OCI-LY7 (cell line): ENCODE measurements at places on chromosomes 7 and 10. TPM values are rescaled to one million over a fixed set of nuclear protein-coding genes. Genes with fewer than 3 reads are reported as not detected.

GRCh38 chr7:134847851-134848588, 68.6 kb downstream of the CALD1 start:
- no peak for DNase-seq

- DNase-seq, result no peak
These were observed at the start of gene EGFR for GRCh38 chr7:55018361-55019190. TSS of gene EGFR (plus strand) at chr7:55019017. CDS start at chr7:55019278, 261 bp downstream.

GRCh38 chr7:128687131-128687530, 15.0 kb downstream of the GARIN1A start:
- no peak for DNase-seq

- DNase-seq, result peak; percentile 29
These were observed 12.6 kb upstream of the SH2B2 start for GRCh38 chr7:102273749-102274712.

- no peak for DNase-seq
These were observed 66.4 kb downstream of the ST8SIA6 start for GRCh38 chr10:17387861-17388503.

DNA sequence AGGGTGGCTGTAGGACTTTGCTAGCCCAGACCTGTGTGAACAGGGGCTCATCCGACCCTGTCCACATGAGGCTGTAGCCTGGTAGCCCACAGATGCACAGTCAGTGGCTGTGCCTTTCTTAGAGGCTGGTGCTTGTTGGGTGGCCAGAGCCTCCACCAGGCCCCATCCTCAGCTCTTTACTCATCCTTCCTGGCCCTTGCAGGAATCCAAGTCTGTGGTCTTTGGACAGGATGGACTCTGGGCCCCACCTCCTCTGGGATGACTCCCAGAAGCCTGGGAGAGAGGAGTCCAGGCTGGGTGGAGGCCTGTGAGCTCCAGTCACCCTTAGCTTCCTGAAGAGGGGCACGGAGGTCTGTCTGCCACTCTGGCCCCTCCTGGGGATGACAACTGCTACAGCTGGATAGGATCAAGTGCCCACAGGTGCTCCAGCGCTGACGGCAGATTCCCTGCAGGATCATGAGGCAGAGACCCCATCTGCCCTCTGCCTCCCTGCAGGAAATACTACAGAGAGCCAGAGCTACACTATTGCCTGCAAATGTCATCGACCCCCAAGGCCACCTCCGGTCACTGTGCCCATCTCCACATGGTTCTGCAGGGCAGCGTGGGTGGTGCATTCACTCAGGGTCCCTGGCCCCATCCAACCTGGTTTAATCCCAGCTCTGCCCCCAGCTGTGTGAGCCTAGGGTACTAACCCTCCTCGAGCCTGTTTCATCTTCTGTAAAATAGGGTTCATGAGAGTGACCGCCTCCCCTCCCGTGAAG, 114.5 kb downstream of the PTPN20 start:
- no peak for DNase-seq

DNA sequence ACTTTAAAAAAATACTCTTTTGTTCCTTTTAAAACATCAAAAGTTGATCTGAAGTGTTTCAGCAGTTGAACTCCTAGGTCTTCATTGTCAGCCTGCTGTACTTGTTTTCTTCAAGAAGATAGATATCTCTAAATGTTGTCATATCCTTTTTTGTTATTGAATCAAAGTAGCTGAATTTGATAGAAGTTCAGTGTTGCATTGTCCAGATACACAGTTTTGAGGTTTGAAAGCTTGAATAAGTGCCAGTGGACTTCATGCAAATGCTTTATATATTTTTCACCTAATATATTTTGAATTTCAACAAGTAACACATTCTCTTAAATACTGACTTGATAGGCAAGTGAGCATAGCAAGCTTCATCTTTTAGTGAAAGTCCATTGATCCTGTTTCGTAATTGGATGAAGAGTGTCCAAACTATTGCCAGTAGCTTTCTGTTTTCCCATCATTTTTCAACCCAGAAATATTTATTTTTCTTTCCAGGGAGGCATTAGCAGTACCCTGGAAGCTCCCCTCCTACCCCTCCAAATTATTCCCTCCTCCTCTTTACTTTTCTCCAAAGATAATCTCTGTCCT, 114.4 kb downstream of the TPST1 start:
- no peak for DNase-seq

DNA sequence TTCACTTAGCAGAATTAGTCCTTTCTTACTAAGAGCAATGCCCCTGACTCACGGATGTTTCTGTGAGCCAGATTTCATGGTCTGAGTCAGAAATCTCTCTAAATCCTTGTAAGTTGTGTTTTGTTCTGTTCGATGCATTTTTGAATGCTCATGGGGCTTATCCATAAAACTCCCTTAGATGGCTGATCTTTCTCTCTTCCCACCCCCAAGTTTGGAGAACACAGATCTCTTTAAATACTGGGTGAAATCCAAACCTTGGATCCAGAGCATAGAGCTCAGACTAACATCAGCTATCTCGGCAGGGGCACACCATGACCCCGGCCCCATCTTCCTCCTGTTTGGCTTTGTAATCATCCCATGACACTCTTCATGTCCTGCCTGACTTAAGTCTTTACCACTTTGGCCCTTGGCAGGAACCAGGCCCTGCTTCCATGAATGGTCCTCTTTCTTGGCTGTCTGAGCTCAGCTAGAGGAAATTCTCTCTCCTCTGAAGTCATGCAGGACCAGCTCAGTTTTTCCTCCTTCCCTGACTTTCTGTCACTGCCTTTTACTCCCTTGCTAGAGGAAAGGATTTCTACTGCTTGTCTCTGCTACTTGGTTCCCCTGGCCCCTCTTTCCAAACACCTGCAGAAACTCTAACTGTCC, 120.4 kb upstream of the RAB11FIP2 start:
- DNase-seq, result no peak

GRCh38 chr10:22992075-22992474, 64.2 kb downstream of the ARMC3 start:
- DNase-seq, result no peak

GRCh38 chr10:125003146-125003900, 61.4 kb downstream of the ZRANB1 start:
- DNase-seq, result no peak

GRCh38 chr10:112241651-112242341, 41.4 kb upstream of the TECTB start:
- DNase-seq, result no peak

- no peak for DNase-seq
These were observed 424.7 kb upstream of the FOXK1 start for GRCh38 chr7:4257146-4258111.

- DNase-seq, result no peak
These were observed 143.1 kb downstream of the ETV1 start for GRCh38 chr7:13846386-13846785.

GRCh38 chr10:107834706-107835105, 670.2 kb upstream of the SORCS1 start:
- no peak for DNase-seq

DNA sequence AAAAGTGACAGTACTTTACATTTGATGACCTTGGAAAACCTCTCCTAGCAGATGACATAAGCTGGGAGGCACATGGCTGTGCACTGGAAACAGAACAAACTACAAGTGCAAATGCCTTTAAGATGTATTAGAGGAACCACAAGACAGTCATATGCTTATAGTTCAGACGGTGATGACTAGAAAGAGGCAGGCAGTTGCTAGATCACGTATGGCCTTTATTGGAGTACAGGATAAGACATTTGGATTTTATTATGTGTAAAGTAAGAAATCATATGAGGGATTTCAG, 290.0 kb downstream of the SORCS1 start:
- DNase-seq, result no peak

DNA sequence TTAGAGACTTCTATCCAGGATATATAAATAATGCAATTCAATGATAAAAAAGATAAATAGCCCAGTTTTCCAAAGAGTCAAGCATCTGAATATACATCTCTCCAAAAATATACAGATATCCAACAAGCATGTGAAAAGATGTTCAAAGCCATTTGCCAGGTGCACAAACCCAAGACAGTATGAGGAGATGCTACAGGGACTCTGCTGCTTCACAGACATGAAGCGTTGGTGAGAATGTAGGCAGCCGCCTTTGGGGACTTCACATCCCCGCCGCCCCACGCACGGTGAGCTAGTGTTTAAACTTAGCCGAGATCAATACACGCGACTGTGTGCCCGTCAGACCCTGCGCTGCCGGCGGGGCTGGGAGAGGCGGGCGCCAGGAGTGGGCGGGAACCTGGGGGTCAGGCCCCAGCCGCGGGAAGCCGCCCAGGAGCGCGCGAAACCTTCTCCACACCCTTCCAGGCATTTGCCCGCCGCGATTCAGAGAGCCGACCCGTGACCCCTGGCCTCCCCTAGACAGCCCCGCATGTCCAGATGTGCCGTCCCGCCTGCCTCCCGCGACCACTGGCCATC, 927 bp upstream of the ALOX5 start:
- peak; percentile 75 for DNase-seq

DNA sequence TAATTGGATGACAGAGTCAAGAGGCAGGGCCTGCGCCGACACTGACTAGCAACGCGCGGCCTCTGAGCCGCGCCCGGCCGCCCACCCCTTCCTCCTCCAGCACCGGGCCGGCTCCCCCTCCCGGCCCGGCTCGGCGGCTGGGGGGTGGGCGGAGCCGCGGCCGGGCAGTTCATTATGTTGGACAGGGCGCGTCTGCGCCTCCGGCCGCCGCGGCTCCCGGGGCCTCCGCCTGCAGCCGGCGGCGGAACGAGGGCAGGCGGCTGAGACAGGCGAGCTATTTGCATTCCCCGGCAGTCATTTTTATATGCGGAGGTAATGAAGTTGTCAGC, 106.7 kb downstream of the SNX10 start:
- peak; percentile 80 for DNase-seq

GRCh38 chr10:60942134-60942787, 1.7 kb downstream of the RHOBTB1 start:
- no peak for DNase-seq

DNA sequence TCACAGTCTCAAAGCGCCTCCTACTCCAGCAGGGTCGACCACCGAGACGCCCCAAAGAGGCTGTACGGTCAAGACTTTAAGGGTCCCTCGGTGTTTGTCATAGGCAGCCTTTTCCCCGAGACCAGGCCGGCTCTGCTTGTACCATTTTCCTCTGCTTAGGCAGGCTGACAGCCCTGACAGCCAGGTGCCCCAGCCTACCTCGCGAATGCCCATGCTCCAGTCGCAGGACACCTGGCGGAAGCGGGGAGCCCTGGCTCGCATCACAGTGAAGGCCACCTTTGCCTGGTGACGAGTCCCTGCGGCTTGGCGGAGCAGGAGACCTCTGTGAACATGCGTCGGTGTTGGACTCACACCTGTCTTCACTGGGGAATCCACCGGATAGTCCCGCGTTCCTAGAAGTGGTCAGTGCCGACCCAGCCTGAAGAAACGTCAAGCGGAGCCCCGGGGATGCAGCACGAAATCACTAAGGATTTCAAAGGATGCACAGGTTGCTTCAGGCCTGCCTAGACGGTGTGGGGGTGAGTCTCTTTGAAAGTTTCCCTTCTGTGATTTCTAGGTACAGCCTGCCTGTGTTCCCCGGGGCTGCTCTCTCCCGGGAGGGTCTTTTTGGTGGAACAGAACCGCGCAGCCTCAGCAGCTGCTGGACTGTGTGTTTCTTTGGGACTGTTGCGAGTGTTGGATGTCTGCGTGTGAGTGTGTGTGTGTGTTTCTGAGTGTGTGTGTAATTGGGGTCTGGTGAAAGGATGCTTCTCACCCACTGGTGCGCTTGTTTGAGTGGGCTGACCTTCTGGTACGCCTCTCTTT, 30.5 kb upstream of the ZNF273 start:
- DNase-seq, result no peak

DNA sequence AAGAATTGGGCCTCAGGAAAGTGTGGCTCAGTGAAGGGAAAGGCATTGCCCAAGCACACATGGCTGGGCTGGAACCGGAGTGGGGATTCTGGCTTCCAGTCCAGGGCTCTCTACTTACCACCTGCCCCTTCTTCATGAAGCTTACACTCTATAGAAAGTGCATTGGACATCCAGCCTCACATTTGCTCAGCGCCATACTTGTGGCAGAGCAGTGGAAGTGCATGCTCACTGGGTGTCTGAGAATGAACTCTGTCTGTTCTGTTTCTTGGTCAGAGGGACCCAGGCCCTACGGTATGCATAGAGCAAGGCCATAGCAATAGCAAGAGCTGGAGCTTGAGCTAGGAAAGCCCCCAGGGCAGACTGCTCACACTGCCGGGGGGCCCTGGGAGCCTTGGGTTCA, 1253.5 kb downstream of the TYW1 start:
- no peak for DNase-seq

- peak; percentile 31 for DNase-seq
These were observed 177.3 kb upstream of the MBL2 start for GRCh38 chr10:52949899-52950298.

DNA sequence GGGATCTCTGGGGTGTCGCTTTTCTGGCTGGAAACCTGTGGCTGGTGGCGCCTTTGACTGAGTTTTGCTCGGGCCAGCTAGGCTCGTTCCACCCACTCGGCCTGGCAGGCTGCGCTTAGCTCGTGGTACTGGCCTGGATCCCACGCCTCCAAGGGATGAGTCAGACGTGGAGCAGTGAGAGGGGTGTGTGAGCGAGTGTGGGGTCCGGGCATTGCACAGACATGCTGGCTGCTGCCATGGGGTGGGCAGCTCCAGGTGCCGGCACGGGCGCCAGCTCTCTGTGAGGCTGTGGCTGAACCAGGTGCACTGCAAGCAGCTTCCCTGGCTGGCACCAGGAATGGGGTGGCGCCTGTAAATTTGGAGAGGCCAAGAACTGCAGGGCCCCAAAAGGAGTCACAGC, 63.1 kb upstream of the CACNA2D1 start:
- DNase-seq, result no peak

GRCh38 chr7:7104314-7104698, 78.0 kb upstream of the C1GALT1 start:
- no peak for DNase-seq

DNA sequence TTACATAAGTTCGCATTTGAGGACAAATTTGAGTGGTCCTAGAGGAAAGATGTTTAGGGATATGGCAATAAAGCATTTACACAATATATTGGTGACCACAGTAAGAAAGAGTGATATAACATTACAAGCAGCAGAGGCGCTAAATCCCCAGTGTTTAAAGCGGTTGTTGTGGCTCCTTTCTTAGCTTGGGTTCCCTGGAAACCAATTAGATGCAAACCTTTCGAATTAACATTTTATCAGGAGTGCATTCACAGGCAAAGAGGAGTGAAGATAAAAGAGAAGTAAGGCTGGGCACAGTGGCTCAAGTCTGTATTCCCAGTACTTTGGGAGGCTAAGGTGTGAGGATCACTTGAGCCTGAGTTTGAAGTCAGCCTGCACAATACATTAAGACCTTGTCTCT, 331.1 kb downstream of the BICC1 start:
- DNase-seq, result no peak

GRCh38 chr7:154841731-154842331, 161.1 kb downstream of the PAXIP1 start:
- no peak for DNase-seq

- peak; percentile 41 for DNase-seq
These were observed 216.8 kb downstream of the RPS24 start for GRCh38 chr10:78250313-78251015.

The AKR1C3 gene
- total RNA-seq, result not detected in 2 replicates

The TEX47 gene
- not detected in 2 replicates for total RNA-seq

The ADAMTS14 gene
- 0.11 TPM in 1 of 2 replicates, not detected in the other for total RNA-seq

The IFIT1B gene
- not detected in 2 replicates for total RNA-seq

The LRRC17 gene
- not detected in 2 replicates for total RNA-seq

The ZSCAN21 gene
- 7.3 and 7.5 TPM in 2 replicates for total RNA-seq

The ZNF467 gene
- total RNA-seq, result 0.40 TPM in 1 of 2 replicates, not detected in the other

The VCL gene
- total RNA-seq, result 55.5 and 64.5 TPM in 2 replicates

The TEX36 gene
- not detected in 2 replicates for total RNA-seq

The IGFBP3 gene
- not detected in 2 replicates for total RNA-seq

The PALD1 gene
- 54.5 and 66.7 TPM in 2 replicates for total RNA-seq

The LIPK gene
- total RNA-seq, result not detected in 2 replicates

The HACD1 gene
- total RNA-seq, result not detected in 2 replicates

The AKR1C4 gene
- not detected in 2 replicates for total RNA-seq

The NAT16 gene
- not detected in 2 replicates for total RNA-seq

The SLC13A4 gene
- not detected in 2 replicates for total RNA-seq

The STMP1 gene
- total RNA-seq, result 24.4 and 29.7 TPM in 2 replicates

The WBP1L gene
- 22.3 and 24.4 TPM in 2 replicates for total RNA-seq

The NPFFR1 gene
- not detected in 2 replicates for total RNA-seq
